Activated T-cell treated with anti-CD3 and anti-CD28 coated beads for 4 hours (primary cell): ENCODE measurements at places on chromosomes 16 and 17.

GRCh38 chr16:262121-262745, 13.5 kb downstream of the RGS11 start:
- no peak for DNase-seq

DNA sequence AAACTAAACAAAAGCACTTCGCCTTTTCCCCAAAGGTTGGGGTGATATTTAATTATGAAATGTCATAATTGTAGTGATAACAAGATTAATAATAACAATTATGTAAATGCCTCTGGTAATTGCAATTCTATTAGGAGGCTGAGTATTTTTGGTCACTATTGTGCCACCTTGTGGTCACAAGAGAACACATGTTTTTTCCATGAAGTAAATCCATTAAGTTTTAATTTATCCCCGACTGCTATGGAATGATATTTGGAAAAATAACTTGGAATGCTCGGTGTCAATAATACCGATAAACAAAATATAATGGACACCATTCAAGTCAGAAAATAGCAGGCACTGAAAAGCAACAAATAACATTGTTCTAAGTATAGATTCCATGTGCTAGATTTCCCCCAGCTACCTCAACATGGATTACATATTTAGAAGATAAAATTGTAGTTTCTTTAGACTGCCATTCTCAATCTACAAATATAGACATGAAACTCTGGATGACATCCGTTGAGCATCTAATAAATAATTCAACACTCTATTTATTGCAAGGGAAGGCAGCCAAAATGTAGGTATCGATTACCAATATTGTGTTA, 25.0 kb upstream of the KCNJ2 start:
- no peak for DNase-seq

GRCh38 chr17:38435795-38436194, 7.5 kb downstream of the ARHGAP23 start:
- DNase-seq = no peak

GRCh38 chr16:12341423-12341822, 364.9 kb downstream of the SNX29 start:
- no peak for DNase-seq

- DNase-seq = no peak
Observed at GRCh38 chr17:49414271-49414621, 436 bp downstream of the PHB1 start.

DNA sequence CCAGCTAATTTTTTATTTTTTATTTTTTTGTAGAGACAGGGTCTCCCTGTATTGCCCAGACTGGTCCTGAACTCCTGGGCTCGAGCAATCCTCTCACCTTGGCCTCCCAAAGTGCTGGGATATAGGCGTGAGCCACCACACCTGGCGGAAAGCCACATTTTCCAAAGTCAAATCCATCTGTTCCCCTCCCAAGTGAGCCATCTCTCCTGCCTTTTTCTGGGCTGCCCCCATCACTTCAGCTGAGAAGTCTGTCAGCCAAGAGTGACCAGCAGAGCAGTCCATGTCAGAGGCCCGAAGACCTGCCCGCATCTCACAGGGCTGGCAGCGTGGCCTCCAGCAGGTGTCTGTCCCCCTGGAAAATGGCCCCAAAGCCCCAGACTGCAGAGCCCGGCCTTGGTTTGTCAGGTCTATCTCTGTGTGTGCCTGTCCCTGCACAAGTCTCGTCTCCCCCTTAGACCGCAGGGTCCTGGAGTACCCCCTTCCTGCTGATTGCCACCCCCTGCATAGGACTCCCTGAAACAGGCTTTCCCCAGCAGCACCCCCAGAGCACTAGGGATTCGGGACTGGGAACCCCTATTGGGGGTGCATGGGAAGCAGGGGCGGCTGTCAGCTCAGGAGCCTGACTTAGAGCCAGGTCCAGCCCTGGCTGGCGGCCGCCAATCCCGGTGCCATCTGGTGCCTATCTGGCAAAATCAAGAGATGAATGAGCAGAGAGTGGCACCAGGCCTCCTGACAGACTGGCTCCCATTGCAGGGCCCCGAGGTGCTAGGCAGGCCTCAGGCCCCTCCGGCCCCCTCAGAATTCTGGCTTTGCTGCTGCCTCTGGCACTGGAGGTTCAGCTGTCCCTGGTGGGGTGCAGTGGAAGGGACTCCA, 7.8 kb downstream of the TTYH2 start:
- no peak for DNase-seq

GRCh38 chr16:89315791-89316581, 98.5 kb downstream of the ZNF778 start:
- DNase-seq = peak; percentile 57

DNA sequence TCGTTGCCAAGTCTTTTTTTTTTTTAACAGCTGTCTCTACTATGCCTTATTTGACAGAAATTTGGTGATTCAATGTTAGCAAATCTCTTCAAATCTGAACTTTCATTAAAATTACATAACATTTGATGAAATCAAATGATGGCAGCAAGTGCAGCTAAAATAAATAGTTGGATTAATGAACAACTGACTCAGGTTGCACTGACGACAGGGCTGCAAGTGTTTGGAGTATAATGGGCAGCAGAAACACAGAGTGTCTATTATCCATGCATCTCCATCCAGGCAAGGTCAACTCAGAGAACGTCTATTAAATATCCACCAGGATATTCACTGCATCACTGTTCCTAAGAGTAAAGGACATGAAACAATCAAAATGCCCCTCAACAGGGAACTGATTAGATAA, 109.8 kb downstream of the SLC39A11 start:
- no peak for DNase-seq

DNA sequence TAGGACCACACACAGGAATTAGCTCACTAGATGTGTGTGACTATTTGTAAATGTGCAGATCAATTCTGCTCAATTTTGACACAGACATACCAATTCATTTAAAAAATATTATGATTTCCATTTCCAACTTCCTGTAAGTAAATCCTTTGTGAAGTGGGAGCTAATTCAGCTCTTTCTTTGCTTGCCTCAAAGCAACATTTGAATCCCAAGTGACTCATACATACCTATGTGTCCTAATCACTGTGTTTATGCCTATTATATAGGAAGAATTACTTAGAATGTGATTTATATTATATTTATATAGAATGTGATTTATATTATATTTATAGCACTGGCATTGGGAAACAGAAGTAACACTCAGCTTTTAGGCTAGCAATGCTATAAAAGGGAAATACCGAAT, 195.9 kb upstream of the C17orf78 start:
- DNase-seq = no peak
